Hematopoietic multipotent progenitor cell treated with erythropoietin and hydrocortisone succinate and interleukin-3 and kit ligand, for 4 days (in vitro differentiated cells): ENCODE measurements at places on chromosomes 1 and 21.

DNA sequence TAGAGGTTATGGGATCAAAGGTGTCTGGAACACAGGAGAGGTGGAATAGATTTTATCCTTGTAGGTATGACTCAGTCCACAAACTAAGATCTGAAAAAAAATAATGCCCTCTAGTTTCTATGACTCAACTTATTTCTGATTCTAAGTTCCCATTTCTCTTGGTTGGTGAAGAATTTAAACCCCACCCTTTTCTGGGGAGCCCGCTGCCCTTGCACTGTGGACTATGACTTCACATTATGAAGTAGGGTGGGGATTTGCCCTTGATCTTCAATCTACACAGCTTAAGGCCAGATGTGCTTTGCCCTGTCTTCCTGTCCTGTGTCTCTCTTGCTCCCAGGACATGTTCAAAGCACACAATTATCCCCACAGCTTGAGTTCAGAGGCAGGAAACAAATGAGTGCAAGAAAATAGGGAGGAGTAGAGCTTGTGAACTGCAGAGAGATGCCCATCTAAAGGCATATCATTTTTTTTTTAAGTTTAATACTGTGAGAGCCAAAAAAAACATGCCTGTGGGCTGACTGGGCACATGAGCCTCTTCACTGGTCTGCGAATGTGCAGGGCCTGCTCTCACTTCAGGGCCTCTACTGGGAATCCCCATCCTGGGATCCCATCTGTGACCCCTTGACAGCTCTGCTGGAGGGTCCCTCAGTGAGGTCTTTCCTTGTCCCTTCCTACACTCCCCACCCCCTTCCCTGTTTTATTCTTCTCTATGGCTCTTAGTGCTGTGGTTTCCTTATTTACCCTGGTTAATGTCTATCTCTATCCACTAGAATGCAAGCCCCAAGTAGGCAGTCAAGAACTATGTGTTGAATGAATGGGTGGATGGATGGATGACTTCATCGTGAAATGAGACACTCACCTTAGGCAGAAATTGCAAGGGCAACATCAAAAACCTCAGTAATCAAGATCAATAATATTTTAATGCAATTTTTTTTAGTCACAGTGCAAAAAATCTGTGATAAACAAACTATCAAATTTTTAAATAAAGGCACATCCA is 61.5 kb downstream of the CD58 start:
- DNase-seq, result peak; percentile 89

GRCh38 chr21:37532868-37533780 is 166.6 kb downstream of the DYRK1A start:
- no peak for DNase-seq

GRCh38 chr1:108142773-108143394 is 57.3 kb downstream of the SLC25A24 start:
- DNase-seq, result no peak

GRCh38 chr1:61435226-61435625 is 289.7 kb downstream of the TM2D1 start:
- no peak for DNase-seq

- no peak for DNase-seq
Measured at GRCh38 chr1:211089536-211089935, 44.4 kb downstream of the KCNH1 start.

DNA sequence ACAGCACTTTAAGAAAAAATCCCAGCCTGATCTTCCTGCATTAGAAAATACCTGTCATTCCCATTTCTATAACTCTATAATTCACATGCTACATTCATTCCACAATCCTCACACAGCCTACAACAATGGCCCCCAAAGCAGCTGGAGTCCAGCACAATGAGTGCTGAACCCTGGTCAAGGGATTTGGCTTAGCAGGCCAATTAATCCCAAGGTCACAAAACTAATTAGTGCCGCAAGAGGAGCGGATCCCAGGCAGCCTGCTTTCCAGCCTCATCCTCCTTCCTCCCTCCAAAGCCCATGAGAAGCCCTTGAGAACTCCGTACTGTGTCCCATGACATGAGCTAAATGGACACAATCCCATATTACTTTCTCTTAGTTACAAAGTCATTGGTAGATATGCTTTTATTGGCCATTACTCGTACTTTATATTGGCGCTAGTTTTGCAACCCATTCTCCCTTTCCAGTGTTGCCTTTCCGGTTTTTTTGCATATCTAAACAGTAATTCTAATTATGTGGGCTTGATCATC is 94.8 kb downstream of the DAB1 start:
- no peak for DNase-seq

DNA sequence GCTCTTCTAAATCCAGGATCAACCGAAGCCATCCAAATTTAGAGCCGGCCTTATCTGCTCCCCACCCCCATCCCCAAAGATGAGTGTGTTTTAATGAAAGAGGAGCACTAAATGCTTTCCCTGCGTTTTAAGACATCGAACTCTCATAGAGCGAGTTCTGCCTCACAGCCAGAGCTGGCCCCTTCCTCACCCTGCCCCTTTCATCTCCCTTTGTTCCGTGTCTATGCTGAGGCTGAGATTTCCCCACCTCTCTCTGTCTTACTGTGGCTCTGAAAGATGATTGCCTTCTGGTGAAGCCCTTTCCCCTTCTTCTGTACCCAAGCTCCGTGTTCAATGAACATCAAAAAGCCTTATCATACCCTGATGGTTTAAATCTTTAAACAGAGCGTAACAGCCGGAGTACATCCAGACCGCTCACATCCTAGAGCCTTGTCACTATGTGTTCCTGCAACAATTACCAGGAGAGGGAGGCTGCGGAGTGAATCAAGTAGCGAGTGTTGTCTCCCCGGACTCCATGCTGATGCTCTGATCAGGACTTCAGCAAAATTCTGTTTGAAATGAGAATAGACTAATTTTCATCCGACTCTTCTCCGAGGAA is 110.1 kb downstream of the ZNF326 start:
- DNase-seq, result no peak

- DNase-seq, result no peak
Measured at GRCh38 chr1:109034382-109034781, 7.5 kb downstream of the WDR47 start.

GRCh38 chr1:183051546-183051945 is 28.3 kb downstream of the LAMC1 start:
- DNase-seq, result no peak

DNA sequence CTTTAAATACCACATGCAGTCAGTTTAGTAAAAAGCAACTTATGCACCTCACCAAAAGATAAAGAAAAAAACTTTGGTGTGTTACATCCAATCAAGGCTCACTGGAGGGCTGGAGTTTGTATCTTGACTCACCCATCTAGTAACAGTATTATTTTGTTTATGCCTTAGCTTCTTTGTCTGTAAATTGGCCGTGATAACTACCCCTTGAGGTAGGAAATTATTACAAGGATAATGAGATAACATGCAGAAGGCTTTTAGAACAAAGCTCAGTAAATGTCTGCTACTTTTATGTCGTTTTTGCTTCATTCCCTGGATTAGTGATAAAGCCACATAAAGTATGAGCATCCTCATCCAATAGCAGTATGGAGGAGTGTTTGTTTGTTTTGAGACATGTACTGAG is 94.8 kb downstream of the ATP5PO start:
- DNase-seq, result no peak

- DNase-seq, result no peak
Measured at GRCh38 chr21:41744028-41744930, 22.6 kb downstream of the RIPK4 start.

DNA sequence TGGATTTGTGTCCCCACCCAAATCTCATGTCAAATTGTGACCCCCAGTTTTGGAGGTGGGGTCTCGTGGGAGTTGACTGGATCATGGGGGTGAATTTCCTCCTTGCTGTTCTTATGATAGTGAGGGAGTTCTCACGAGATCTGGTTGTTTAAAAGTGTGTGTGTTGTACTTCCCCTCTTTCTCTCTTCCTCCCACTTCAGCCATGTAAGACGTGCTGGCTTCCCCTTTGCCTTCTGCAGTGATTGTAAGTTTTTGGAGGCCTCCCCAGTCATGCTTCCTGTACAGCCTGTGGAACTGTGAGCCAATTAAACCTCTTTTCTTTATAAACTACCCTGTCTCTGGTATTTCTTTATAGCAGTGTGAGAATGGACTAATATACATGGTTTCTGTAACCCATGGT is 64.6 kb downstream of the RHOU start:
- peak; percentile 24 for DNase-seq

DNA sequence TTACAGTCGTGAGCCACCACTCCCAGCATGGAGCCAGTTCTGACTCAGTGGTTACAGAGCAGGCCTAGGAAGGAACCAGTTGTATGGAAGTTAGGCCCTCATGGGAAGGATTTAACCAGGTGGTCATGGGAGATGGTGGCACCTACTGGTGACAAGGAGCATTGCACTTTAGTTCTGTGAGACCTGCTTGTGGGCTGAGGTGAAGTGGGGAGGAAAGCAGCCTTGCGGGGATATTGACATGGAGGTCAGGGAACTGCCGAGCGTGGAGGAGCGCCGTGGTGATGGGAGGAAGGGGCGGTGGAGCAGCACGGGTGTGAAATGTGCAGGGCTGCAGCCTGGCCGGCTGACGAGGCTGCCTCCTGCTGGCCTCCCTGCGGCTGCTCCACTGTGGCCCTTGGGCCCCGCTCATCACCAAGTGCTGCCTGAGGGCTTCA is 100.4 kb downstream of the GALNT2 start:
- DNase-seq, result peak; percentile 82

DNA sequence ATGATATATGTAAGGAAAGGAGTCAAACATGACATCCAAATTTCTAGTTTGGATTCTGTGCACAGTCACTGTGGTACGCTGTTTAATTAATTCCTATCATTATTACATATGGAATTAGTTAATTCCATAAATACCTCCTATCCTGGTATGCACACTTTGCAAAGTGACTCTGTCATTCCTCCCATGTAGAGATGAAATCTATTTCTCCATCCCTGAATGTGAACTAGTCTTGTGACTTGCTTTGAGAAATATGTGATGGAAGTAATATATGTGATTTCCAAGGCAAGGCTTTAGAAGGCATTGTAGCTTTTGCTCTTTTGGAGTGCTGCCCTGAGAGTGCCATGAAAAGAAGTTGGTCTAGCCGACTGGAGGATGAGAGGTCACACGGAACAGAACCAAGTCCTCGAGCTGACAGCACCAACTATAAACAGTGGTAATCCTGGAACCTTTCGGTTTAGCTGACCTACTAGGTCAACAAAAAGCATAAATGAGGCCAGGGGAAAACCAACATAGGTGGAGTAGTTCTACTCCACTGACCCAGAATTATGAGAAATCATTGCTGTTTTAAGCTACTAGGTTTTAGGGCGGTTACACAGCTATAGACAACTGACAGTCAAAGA is 1.5 kb downstream of the SELENOF start:
- DNase-seq, result no peak

DNA sequence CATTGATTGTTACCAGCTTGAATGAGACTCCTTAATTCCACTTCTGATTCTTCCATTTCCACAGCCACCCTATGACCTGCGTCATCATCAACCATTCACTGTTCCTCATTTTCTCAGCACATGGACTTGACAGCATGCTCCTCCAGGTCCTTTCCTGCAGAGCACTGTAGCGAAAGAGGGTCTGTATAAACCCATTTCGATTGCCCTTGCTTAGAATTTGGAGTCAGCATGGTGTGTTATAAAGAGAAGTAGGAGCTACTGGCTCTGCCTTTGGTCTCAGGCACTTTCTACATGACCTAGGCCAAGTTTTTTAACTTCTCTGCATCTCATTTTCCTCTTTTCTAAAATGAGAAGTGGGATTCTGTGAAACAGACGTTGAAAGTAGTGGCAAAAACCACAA is 133.8 kb downstream of the AK5 start:
- DNase-seq, result peak; percentile 60

GRCh38 chr1:58200437-58200836 is 346.1 kb downstream of the OMA1 start:
- no peak for DNase-seq

DNA sequence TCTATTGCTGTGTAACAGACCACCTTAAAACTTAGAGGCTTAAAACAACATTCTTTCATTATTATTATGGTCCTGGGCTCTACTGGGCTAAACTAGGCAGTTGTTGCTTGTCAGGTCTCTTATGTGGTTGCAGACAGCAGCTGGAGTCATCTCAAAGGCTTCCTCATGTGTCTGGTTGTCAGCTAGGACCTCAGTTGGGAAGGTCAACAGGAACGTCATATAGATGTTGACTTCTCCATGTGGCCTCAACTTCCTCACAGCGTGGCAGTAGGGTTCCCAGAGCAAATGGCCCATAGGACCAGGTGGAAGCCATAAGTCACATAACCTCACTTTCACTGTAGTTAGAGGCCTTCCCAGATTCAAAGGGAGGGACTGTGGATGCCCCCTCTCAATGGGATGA is 15.4 kb upstream of the MEF2D start:
- DNase-seq, result no peak

- no peak for DNase-seq
Measured at GRCh38 chr21:44969066-44969670, 29.3 kb downstream of the SLX9 start.

- DNase-seq, result no peak
Measured at GRCh38 chr1:205580140-205580922, 51.5 kb downstream of the ELK4 start.

DNA sequence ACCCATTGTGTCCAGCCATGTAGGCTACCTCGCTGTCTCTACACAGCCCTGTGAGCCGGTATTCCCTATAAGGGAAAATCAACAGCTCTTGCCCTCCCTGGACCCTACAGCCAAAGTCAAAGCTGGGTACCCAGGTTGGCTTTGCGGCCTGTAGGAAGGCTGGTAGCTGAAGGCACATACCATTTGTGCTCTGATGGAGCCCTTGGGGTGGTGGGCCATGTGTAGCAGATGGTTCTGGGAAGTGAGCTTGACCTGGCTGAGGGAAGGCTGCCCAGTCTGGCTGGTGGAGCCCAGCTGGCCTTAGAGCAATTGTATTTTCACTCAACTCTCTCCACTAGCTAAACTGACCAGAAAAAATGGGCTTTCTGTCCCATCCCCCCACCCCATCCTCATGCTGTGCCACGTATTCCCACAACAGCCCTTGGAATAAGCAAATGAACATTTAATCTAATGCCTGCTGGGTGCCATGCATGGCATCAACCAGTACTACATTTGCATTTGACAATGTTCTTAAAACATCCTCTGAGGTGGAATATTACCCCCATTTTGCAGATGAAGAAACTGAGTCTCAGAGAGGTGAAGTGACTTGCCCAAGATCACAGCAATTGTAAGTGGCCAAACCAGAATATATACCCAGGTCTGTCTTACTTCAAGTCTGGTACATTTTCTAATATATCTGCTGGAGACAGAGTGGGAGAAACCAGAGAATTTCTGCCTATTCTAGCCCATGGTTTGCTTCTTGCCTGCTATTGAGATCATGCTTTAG is 56.8 kb downstream of the NDUFS5 start:
- no peak for DNase-seq

GRCh38 chr1:169511316-169512005 is 25.7 kb upstream of the SLC19A2 start:
- no peak for DNase-seq

- no peak for DNase-seq
Measured at GRCh38 chr1:147630447-147630846, 39.9 kb downstream of the ACP6 start.

- no peak for DNase-seq
Measured at GRCh38 chr1:162670928-162671663, 38.8 kb downstream of the DDR2 start.

- DNase-seq, result no peak
Measured at GRCh38 chr1:35764283-35764682, 5.5 kb downstream of the CLSPN start.

GRCh38 chr1:11302366-11302765 is 29.4 kb downstream of the UBIAD1 start:
- DNase-seq, result no peak

GRCh38 chr21:20527731-20528460 is 470.3 kb upstream of the NCAM2 start:
- peak; percentile 4 for DNase-seq
